Muscle of leg (tissue), 16 donors: ENCODE measurements at places on chromosomes 7 and 10. TPM values are rescaled to one million over a fixed set of nuclear protein-coding genes. Genes with fewer than 3 reads are reported as not detected.

GRCh38 chr10:72794260-72794659, 99.3 kb upstream of the OIT3 start:
- H3K27me3 ChIP-seq: no peaks in the 10 kb centered on the region
- peaks cover 2% of the 10 kb centered on the region for H3K4me1 ChIP-seq
- no peak for DNase-seq

GRCh38 chr7:2737771-2738540, 50.0 kb downstream of the AMZ1 start:
- H3K4me3 ChIP-seq: no peak overlapping the region
- peak; percentile 90 for DNase-seq
- no peaks in the 10 kb centered on the region for H3K36me3 ChIP-seq
- peak overlapping the region; percentile 51 for H3K27ac ChIP-seq

DNA sequence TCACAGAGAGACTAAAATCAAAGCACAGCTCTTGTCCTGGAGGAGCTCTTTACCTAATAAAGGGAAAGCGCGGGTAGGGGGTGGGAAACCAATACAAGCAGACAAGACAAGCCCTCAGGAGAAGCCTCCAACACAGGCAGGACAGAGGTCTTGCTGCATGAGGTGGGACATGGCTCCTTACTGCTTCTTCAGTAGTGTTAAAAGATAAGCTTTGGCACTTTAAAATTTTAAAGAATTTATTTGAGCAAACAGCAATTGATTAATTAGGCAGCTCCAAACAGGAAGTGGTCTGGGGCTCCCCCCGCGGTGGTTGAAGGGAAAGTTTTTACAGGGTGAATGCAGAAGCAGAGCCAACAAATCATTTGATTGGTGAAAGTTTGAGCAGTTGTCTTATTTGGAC, 50.3 kb upstream of the MACC1 start:
- H3K27me3 ChIP-seq: no peaks in the 10 kb centered on the region
- H3K36me3 ChIP-seq: no peaks in the 10 kb centered on the region
- H3K27ac ChIP-seq: no peak overlapping the region
- no peak for DNase-seq
- H3K4me1 ChIP-seq: peaks cover 3% of the 10 kb centered on the region

GRCh38 chr10:80580638-80581468, 43.2 kb downstream of the SH2D4B start:
- H3K27ac ChIP-seq: no peak overlapping the region
- peaks cover 4% of the 10 kb centered on the region for H3K4me1 ChIP-seq
- peak; percentile 71 for DNase-seq
- no peak overlapping the region for H3K4me3 ChIP-seq
- no peaks in the 10 kb centered on the region for H3K27me3 ChIP-seq

- peaks cover 29% of the 10 kb centered on the region for H3K4me1 ChIP-seq
- peak overlapping the region; percentile 63 for H3K4me3 ChIP-seq
- peak overlapping the region; percentile 95 for H3K27ac ChIP-seq
- DNase-seq: peak; percentile 84
Observed at GRCh38 chr10:45000138-45000751, 478 bp upstream of the ZNF22 start.

Gene MGMT
- total RNA-seq: 28.5 TPM

- no peak for DNase-seq
- no peak overlapping the region for H3K4me3 ChIP-seq
- H3K27me3 ChIP-seq: no peaks in the 10 kb centered on the region
- H3K36me3 ChIP-seq: no peaks in the 10 kb centered on the region
- H3K27ac ChIP-seq: no peak overlapping the region
Observed at GRCh38 chr7:96253441-96253840, 68.5 kb downstream of the SLC25A13 start.

GRCh38 chr10:132992433-132993215, 50.3 kb upstream of the CFAP46 start:
- no peak overlapping the region for H3K4me3 ChIP-seq
- H3K27ac ChIP-seq: no peak overlapping the region
- DNase-seq: no peak
- H3K4me1 ChIP-seq: peaks cover 7% of the 10 kb centered on the region
- H3K36me3 ChIP-seq: no peaks in the 10 kb centered on the region

GRCh38 chr7:42650171-42650570, 261.7 kb downstream of the C7orf25 start:
- H3K27me3 ChIP-seq: no peaks in the 10 kb centered on the region
- DNase-seq: no peak
- H3K27ac ChIP-seq: no peak overlapping the region
- peaks cover 11% of the 10 kb centered on the region for H3K4me1 ChIP-seq

GRCh38 chr7:13067036-13067435, 379.6 kb downstream of the ARL4A start:
- no peaks in the 10 kb centered on the region for H3K36me3 ChIP-seq
- H3K4me1 ChIP-seq: no peaks in the 10 kb centered on the region
- no peak overlapping the region for H3K27ac ChIP-seq
- DNase-seq: no peak

- DNase-seq: peak; percentile 26
- peaks cover 54% of the 10 kb centered on the region for H3K4me1 ChIP-seq
- peak overlapping the region; percentile 20 for H3K27ac ChIP-seq
- peaks cover under 1% of the 10 kb centered on the region for H3K36me3 ChIP-seq
- peak overlapping the region; percentile 87 for H3K4me3 ChIP-seq
Observed at GRCh38 chr10:75403939-75404814, 2.6 kb upstream of the ZNF503 start.

Gene PLPP4
- total RNA-seq: 0.62 TPM

Gene ARMC3
- total RNA-seq: not detected

DNA sequence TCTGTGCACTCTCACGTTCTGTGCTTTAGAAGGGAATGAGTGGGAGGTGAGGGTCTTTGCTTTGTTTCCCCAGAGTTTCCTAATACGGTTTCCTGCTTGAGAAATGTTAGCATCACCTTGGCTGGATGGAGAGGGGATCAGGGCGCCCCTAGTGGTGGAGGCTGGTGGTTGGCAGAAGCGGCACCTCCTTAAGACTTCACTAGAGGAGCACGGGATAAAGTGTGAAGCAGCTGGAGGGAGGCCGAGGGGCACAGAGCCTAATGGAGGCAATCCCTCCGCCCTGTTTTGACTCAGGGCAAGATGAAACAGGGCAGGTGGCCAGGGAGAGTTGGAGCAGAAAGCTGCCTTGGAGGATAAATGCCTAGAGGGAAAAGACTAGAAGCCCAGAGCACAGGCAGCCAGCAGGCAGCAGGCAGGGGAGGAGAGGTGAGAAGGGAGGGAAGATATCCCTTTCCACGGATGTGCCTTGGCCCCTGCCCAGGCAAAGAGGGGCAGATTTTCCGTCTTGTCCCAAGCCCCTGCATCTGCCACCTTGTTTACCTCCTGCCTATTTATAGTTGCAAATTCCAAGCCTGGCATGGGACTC, 56.0 kb upstream of the BTRC start:
- peak; percentile 78 for DNase-seq
- no peaks in the 10 kb centered on the region for H3K36me3 ChIP-seq
- no peak overlapping the region for H3K4me3 ChIP-seq
- H3K27me3 ChIP-seq: peaks cover 38% of the 10 kb centered on the region

Gene BICC1
- total RNA-seq: 23.8 TPM

Gene TMEM225B
- total RNA-seq: 0.89 TPM

DNA sequence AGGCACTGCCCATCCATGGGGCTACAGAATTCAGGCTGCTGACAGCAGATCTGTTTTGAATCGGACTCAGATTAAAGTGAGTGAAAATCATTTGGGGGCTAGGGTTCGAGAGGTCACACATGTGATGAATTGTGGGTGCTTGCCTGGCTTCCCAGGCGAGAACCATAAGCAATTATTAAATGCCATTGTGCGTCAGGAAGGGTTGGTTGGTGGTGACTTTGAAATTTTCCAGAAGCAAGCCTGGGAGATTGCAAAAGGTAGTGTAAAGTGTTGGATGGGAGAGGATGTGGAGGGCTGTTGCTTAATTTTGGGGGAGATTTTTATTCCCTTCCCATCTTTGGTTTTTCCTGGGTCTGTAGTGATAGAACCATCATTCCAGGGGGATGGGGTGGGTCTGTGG, 34.6 kb downstream of the LRMDA start:
- no peak overlapping the region for H3K4me3 ChIP-seq
- no peaks in the 10 kb centered on the region for H3K27me3 ChIP-seq
- H3K36me3 ChIP-seq: no peaks in the 10 kb centered on the region
- peaks cover 14% of the 10 kb centered on the region for H3K4me1 ChIP-seq
- H3K27ac ChIP-seq: no peak overlapping the region
- no peak for DNase-seq

DNA sequence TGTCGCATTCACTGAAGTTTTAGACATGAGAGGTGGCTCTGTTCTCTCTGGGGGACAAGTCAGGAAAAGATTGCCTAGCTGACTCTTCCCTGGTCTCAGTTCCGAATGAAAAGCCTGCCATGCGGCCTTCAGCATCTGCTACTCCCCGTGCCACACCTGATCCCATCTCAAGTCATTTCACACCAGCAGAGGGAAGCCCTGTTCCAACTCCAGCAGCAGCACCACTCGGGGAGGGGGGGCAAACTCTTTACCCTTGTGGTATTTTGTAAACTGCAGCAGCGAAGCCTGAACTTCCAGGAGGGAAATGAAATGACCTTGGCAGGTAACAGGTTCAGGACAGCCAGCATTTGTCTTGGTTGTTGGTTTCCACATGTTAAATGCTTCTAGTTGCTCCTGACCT, 13.8 kb downstream of the LRRC4 start:
- no peak overlapping the region for H3K4me3 ChIP-seq
- H3K4me1 ChIP-seq: peaks cover 11% of the 10 kb centered on the region
- H3K36me3 ChIP-seq: peaks cover 11% of the 10 kb centered on the region
- no peak for DNase-seq
- H3K27me3 ChIP-seq: no peaks in the 10 kb centered on the region

- H3K27ac ChIP-seq: no peak overlapping the region
- no peaks in the 10 kb centered on the region for H3K4me1 ChIP-seq
- no peak overlapping the region for H3K4me3 ChIP-seq
- no peaks in the 10 kb centered on the region for H3K27me3 ChIP-seq
- DNase-seq: no peak
Observed at GRCh38 chr10:61283481-61284221, 169.5 kb downstream of the TMEM26 start.

Gene GPC2
- total RNA-seq: 3.9 TPM

DNA sequence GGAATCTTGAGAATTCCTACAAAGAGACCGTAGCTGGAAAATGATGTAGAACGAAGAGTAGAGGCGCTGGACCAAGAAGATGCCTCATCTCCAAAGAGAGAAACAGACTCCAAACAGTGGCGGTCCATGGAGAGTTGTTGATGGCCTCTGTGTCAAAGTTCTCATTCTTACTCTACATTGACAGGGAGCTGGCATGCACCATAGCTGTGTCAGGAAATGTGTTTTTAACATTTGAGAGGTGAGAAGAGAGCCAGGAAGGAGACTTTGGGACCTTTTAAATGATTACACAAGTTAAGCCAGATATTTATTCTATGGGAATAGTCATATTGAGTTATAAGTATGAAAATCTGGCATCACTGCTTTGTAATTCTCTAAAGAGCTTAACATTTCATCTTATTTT, 61.5 kb upstream of the FERD3L start:
- H3K4me3 ChIP-seq: no peak overlapping the region
- DNase-seq: peak; percentile 58
- no peaks in the 10 kb centered on the region for H3K4me1 ChIP-seq
- no peaks in the 10 kb centered on the region for H3K27me3 ChIP-seq
- H3K27ac ChIP-seq: no peak overlapping the region

Gene SCIN
- 0.27 TPM for total RNA-seq

- DNase-seq: no peak
- H3K27ac ChIP-seq: no peak overlapping the region
- peaks cover 6% of the 10 kb centered on the region for H3K27me3 ChIP-seq
- no peak overlapping the region for H3K4me3 ChIP-seq
Observed at GRCh38 chr7:271266-272107, 18.5 kb upstream of the FOXL3 start.

Gene BLNK
- total RNA-seq: 1.2 TPM

- peaks cover 19% of the 10 kb centered on the region for H3K36me3 ChIP-seq
- no peak overlapping the region for H3K27ac ChIP-seq
- H3K4me3 ChIP-seq: no peak overlapping the region
- no peaks in the 10 kb centered on the region for H3K27me3 ChIP-seq
- H3K4me1 ChIP-seq: no peaks in the 10 kb centered on the region
Observed at GRCh38 chr10:27223964-27224363, 16.6 kb downstream of the ACBD5 start.

DNA sequence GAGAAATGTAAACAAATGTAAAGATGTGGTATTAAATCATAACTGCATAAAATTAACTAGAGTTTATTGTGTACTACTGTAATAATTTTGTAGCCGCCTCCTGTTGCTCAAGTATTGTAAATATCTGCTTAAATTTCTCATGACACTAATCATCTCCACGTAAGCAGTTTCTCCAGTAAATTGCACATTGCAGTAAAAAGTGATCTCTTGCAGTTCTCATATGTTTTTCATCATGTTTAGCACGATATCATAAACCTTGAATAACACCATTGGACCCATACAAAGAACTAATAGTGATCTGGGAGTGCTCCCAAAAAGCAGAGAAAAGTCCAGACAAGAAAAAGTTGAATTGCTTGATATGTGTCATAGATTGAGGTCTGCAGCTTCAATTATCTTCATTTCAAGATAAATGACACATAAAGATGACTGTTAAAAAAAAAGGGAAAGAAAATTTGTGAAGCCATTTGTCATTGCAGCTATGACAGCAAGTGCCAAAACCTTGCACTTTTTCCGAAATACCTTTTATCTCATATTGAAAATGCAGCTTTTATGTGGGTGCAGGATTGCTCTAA, 15.3 kb downstream of the LIPA start:
- no peaks in the 10 kb centered on the region for H3K27me3 ChIP-seq
- H3K4me3 ChIP-seq: no peak overlapping the region
- H3K4me1 ChIP-seq: no peaks in the 10 kb centered on the region

DNA sequence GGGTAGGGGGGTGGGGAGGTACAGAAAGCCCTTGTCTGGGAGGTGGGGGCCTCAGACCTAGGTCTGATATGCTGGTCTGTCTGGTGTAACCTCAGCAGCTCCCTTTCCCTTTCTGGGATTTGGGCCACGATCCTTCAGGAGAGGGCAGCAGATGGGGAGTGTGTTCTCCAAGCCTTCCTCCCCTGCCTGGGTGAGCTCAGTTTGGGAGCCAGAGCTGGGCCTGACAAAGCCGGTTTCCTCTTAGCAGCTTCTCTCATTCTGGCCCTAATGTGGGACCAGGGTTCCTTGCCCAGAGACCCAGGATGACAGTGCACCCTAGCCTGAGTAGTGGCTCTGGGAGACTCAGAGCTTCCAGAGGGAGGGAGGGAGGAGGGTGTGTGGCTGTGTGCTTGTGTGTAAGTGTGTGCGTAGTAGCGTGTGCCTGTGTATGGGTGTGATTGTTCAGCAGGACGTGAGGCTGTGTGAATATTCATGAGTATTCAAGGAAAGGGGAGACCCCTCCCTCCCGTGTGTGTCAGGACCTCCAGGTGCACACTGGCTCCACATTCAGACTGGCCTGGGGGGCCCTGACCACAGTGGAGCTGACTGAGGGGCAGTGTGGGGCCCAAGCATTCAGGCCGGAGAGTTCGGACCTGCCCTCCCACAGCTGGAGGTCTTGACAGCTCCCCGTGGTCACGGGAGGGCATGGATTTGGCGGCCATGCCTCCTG, 96.5 kb downstream of the ZMIZ1 start:
- H3K4me1 ChIP-seq: peaks cover 73% of the 10 kb centered on the region
- no peak overlapping the region for H3K4me3 ChIP-seq
- no peak overlapping the region for H3K27ac ChIP-seq
